ENCODE measurements at places on chromosomes 16 and 17.
A peak's percentile ranks its signal among the peaks of the same experiment; 100 is the strongest.

GRCh38 chr16:15672514-15673167 lies 22.6 kb downstream of the NDE1 start:
- peak; percentile 92 for DNase-seq

- no peak for DNase-seq
Measured at GRCh38 chr17:151886-152859, 14.8 kb downstream of the SCGB1C2 start.

DNA sequence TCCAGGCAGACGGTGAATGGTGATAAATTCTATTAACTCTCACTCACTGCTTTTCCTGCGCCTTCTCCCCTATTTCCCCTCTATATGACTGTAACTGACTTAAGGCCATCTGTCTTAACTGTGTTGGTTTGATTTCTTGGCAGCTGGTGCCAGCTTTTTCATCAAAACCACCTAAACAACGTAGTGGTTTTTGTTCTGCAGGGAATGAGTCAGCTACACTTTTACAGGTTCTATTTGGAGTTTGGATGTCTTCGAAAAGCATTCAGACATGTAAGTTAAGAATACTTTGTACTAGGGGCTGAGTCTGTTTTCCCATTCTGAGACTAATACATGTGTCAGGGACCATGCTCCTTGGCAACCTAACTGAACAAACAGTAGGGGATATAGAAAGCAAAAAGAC lies 8.5 kb downstream of the REXO5 start:
- DNase-seq, result no peak

DNA sequence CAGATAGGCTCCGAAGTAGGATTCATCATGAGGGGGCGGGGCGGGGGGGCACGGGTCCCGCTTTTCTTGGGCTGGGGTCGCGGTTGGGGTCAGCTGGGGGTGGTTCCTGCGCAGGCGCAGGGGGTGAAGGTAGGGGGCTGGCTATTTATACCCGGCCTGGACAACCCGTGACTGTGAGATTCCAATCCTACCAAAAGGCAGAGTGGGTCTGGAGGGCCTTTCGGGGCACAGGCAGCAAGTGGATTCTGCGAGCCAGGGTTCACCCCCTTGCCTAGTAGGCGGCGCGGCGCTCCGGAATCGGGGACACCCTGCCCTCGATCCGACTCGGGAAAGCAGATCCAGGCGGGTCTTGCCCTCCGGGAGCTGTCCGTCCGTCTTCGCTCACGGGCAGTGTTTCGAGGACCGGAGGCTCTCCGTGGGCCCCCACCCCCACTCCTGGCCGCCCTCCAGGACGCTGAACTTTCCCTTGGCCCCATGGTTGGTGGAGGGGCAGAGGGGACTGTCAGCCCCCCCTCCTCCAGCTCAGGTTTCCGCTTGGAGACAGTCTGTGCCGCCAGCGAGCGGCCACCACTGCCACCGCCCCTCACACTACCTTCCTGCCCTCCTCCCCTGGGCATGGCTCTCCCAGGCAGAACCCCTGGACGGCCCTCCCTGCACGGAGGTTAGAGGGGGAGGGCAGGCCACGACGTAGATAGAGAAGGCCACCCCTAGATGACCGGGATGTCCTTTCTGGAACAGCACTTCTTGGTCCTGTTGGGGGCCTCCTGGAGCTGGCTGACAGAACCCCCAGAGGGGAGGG lies 634 bp downstream of the SLC2A4 start:
- DNase-seq, result no peak

DNA sequence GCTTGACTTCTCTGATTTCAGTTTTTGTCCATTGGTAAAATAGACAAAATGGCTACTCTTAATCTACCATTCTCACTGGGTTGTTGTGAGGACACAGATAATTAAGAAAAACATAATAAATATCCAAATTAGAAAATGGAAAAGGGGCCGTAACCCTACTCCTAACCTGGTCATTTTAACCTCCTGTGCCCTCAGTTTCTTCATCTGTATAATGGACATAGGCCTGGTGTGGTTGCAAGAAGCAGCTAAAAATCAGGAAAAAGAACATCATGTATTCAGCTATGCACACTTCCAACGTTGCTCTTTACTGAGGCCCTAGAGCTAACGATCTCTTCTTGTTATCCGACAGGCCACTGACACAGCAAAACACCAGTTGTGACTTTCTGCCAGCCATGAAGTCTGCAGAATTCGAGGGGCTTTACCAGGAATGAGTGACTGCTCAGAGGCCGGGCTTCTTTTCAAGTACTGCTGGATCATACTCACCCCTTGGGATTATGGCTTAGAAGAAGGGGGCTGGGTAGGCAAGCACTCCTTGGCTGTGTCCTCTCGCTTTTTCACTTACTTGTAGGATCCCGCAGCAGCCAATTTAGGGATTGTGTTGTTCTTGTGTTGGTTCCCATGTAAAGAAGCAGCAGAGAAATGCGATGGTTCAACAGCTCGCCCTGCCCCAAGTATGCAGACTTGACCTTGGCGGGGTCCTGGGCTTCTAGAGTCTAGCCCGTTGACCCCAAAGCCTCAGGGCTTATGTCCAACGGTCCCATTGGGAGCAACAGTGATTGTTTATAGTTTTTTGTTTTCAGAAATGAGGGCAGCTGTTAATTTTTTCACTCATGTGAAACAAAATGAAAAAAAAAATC lies 20.9 kb downstream of the LDAF1 start:
- DNase-seq, result no peak

DNA sequence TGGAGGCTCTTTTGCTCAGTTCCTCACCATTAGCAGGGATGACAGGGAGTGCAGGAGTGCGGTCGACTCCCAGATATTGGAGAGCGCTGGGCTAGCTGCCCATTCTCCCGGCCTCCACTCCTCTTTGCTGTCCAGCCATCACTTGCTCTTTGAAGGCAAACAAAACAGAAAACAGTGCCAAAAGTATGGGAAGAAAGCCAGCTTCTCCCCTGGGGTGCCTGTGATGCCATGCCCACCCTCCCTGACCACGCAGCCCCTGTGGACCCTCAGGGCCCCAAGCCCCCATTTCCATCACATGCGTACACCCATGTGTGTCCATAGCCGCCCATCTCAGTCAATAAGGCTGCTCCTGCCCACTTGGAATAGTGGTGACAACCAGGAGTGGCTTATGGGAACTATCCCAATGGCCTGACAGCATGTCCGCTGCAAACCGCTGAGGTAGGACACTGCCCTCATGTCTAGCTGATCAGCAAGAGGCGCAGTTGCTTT lies 30.0 kb downstream of the MAPT start:
- DNase-seq, result no peak

GRCh38 chr17:17073030-17073564 lies 30.8 kb downstream of the MPRIP start:
- DNase-seq, result no peak

GRCh38 chr17:72587773-72588511 lies 467.1 kb downstream of the SOX9 start:
- DNase-seq, result peak; percentile 4

- no peak for DNase-seq
Measured at GRCh38 chr16:78256686-78257375, 157.4 kb downstream of the WWOX start.

GRCh38 chr17:79062691-79063090 lies 11.9 kb upstream of the ENGASE start:
- no peak for DNase-seq

GRCh38 chr17:65054602-65055001 lies 1.9 kb downstream of the GNA13 start:
- DNase-seq, result no peak

DNA sequence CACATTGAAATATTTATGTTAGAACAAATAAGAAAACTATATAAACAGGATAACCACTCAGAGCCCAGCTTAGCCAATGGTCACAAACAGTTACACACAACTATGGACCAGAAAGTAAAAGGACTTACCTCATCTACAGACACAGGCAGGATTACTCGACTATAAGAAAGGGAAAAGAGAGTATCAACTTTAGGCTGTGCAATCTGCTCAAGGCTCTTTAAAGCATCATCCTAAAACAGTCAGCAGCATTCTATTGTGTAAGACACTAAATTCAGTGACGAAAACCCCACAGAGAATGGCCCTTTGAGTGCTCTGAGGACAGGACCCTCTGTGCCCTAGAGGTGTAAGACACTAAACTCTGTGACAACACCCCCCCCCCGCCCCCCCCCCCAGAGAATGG lies 4.2 kb downstream of the PITPNA start:
- DNase-seq, result no peak

GRCh38 chr16:89166696-89167424 lies 4.7 kb upstream of the CDH15 start:
- no peak for DNase-seq

DNA sequence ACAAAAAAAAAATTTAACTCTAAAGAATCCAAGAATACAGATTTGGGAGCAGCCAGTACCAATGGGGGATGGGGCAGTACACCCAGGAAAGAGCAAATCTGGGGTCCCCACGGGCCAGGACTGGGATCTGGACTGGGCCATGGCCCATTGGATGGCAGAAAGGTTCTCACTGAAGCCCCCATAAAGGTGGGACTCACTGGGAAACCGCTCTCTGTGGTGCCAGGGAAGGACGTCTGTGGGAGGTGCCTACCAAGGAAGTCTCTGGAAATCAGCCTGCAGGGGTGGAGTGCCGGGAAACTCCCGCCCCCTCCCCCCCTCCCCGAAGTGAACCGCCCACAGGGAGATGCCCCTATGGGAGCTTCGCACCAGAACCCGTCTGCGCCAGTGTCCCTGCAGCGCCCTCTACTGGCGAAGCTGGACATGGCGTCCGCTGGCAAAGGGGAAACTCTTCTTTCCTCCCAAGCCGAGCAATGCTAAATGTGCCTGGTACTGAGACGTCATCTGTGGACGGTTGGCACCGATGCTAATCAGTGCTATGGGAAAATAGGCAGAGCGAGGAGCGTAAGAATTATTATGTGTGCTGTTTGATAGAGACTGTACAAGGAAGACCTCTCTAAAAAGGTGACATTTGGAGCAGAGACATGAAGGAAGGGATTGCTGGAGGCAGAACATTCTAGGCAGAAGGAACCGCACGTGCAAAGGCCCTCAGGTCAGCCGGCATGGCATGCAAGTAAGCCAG lies 671.1 kb downstream of the WWOX start:
- DNase-seq, result peak; percentile 74

GRCh38 chr16:48146131-48146530 lies 9.7 kb downstream of the ABCC12 start:
- DNase-seq, result no peak

- DNase-seq, result no peak
Measured at GRCh38 chr16:50244504-50245416, 21.6 kb upstream of the ADCY7 start.

GRCh38 chr17:40615068-40615840 lies 32.4 kb downstream of the SMARCE1 start:
- DNase-seq, result no peak

- no peak for DNase-seq
Measured at GRCh38 chr16:11151885-11152629, 103.9 kb downstream of the SOCS1 start.

DNA sequence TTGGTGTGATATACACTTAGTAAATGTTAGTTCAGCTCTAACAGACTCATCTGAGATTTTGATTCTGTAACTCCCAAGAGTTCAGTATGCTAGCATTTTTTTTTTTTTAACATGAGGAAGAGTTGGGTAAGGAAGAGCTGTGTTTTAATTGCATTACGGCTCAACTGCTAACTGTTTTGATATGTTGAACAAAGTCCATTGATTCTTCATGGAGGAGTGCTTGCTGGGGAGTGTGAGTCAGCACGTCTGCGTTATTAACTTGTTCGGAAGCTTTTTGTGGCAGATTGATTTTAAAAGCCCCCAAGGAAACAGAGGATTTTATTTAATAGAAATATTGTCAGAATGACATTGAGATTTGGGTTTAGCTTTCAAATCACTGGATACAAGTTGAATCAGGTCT lies 45.8 kb downstream of the PITPNC1 start:
- DNase-seq, result no peak

DNA sequence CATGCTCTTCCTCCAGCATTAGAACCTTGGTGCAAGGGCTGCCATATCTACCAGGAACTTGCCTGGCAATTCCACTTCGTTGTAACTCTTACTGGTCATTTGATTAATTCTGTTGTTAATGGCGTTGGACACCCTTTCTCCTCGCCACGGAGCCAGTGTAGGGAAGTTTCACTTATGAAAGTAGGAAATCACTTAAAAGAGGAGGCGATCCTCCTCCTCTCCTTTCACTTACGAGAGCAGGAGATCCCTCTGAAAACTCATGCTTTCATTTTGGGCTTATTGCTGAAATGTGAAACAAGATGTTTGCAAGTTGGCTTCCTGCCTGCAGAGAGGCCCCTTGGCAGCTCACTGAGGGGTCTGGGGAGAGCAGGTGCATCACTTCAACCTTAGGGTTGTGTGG lies 226.0 kb downstream of the SNX29 start:
- no peak for DNase-seq

DNA sequence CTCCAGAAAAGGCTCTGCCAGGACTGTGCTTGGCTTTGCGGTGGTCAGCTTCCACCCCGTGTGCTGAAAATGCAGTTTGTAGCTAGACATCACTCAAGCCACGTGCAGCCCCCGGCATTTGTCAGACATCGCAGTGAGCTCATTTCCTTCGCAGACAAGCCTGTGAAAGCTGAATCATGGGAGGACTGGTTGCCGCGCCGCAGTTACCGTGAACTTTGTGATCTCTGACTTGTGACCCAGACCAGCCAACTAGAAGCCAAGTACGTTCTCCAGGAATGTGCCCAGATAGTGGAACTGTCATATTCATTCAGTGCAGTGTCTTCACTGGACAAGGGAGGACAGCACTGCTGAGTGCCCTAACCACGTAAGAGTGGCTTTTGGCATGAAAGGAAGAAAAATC lies 58.1 kb downstream of the NDE1 start:
- no peak for DNase-seq
